Stimulated activated CD4-positive, alpha-beta T cell treated with anti-CD3 and anti-CD28 coated beads, TNF-alpha, amount 100 ng/mL, for 48 hours (primary cell): ENCODE measurements at places on chromosomes 5 and 9.

DNA sequence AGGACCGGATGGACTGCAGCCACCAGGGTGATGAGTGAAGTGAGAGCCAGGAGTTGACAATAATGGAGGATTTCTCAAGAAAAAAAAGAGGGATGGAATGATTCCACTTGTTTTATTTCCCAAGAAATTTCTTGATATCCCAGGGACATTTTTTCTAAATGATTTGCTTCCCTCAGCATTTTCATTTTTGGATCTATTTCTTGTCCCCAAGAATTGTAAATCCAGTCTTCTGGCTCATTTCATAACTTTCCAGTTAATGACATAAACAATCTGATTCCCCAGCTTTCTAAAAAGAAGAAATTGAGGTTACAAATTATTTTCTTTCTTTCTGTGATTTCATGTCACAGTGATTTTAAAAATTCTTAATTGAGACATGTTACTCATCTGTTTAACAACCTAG, 446.5 kb downstream of the PRR16 start:
- no peak for DNase-seq

DNA sequence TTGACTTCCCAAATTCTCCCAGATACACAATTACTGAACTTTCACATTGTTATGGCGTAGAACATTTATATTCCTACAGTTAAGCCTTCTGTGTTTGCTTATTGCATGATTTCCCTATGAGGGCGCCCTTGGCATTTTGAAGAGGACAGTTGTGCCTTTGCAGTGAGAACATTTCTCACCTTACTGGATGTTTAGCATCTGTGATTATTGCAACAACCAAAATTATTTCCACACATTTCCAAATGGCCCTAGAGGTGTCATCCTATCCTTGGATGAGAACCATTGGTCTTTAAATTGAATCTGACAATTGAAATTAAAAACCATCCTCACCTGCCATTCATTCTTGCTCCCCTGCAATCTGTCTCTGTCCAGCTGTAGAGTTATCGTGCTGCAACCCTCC, 104.0 kb downstream of the MAMDC2 start:
- DNase-seq: no peak

- no peak for DNase-seq
These were observed 110.9 kb upstream of the LPAR1 start for GRCh38 chr9:111149018-111149759.

- peak; percentile 72 for DNase-seq
These were observed at the start of gene SPEF2 for GRCh38 chr5:35617435-35618303. Gene SPEF2 (plus strand): TSS chr5:35617863. CDS start chr5:35617998, 135 bp downstream.

DNA sequence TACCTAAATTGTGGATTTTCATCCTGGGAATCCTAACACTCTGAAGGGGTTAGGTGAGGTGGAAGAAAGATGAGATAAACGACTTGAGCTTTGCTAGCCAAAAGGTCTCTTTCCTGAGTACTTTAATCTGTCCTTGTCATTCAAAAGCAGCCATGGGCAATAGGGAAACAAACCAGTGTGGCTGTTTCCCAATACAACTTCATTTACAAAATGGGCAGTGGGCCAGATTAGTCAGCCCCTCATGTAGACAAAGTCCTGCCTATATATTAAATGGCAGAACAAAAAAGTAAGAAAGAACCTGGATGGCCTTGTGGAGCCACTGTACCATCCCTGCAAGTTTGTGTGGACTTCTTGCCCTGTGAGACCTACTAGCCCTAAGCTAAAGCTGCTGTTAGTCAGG, 51.0 kb upstream of the NFIL3 start:
- no peak for DNase-seq

DNA sequence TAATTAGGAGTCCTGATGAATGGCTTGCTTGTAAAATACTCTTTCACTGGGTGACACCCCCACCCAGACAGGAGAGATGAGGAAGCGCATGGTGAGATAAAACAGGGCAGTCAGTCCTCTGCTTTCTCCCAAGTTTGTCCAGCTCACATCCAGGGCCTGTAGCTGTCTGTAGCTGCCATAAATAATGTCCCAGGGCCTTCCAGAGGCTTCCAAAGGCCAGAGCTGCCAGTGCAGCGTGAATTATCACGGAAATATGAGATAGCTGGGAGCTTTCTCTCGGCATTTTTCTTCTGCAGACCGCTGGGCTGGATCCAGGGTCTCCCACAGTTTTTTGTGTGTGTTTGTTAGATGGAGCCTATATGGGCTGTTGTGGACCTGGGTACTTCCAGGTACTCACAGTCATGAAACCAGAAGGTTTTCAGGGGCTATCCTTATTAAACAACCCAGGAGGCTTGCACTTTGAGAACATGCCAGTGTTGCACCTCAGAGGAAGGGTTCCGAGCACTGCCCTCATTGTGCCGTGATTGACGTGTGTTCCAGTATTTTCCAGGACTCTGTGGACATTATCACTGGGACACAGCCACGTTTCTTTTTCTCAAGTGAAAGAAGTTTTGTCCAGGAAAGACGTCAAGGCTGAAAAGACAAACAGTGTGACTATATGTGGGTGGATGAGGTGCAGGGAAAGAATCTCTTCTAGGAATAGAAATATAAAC, 117.5 kb downstream of the FGF1 start:
- no peak for DNase-seq

DNA sequence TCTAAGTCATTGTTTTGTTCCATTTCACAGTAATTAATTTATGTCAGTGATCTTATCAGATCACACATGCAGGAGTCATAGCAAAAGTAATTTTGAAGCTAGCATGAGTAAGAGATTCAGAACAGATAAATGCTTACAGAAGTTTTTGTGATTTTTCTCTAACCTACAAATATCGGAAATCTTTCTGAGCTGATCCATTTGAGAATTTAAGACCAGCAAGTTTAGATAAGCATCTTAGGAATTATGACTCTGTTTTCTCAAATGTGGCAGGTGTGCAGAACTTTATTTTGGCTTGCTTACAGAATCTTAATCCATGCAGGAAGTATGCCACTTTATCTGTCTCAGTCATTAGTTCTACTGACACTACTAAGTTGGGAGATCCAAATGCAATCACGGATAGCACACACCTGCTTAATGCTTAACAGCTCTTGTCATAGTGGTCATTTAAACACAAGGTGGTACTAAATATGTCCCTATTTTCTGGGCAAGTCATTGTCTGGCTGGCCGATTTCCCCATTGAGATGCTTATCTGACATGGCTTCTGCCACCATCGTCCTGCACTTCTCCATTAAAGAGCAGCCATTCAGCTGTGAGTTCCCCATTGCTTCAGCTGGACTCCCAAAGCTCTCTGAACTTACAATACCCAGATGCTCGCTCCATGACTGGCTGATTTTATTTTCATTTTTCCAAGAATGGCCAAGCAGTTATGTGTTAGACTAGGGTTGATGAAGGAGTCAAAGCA, 305.4 kb upstream of the NUDT12 start:
- no peak for DNase-seq

GRCh38 chr5:20340126-20340525, 352.1 kb upstream of the CDH18 start:
- no peak for DNase-seq

GRCh38 chr9:133950629-133951111, 41.5 kb downstream of the VAV2 start:
- DNase-seq: no peak

- no peak for DNase-seq
These were observed 313.5 kb downstream of the CAAP1 start for GRCh38 chr9:26579056-26579455.

GRCh38 chr5:134902071-134902801, 2.7 kb upstream of the PCBD2 start:
- DNase-seq: no peak

- DNase-seq: peak; percentile 30
These were observed 28.7 kb downstream of the CDKN2A start for GRCh38 chr9:21965401-21965951.

- DNase-seq: peak; percentile 24
These were observed 70.0 kb downstream of the RXRA start for GRCh38 chr9:134396258-134396742.

DNA sequence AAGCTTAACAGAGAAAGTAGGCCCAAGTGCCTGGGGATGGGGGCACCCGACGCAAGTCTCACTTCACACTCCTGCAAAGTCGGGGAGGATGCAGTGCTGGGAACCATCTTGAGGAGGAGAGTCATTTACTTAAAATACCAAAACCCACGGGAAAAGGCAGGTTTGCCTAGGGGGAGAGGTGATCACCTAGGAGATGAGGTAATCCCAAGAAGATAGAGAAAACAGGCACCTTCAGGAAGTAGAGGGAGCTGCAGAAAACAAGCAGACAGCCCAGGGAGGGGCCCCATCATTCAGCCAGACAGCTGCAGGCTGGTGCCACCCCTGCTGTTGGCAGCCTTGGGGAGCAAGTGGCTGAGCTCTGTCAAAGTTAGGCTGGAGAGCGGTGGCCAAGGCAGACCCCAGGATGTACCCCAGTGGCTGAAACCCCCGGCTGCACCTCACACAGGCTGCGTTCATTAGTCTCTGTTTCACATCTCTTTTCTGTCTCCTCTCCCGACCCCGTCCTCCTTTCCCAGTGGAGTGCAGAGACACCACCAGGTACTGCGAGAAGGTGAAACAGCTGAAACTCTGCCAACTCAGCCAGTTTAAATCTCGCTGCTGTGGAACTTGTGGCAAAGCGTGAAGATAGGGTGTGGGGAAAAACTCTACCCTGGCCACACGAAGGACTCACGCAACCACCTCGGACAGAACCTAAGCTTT, 124.9 kb downstream of the SAXO1 start:
- DNase-seq: no peak

- DNase-seq: no peak
These were observed 73.8 kb downstream of the DAB2IP start for GRCh38 chr9:121725008-121725775.
